CD8-positive, alpha-beta memory T cell (primary cell): ENCODE measurements at places on chromosomes 1 and 21.

GRCh38 chr1:57831624-57832023, 407.8 kb upstream of the DAB1 start:
- no peak overlapping the region for H3K27ac ChIP-seq
- no peak for DNase-seq

DNA sequence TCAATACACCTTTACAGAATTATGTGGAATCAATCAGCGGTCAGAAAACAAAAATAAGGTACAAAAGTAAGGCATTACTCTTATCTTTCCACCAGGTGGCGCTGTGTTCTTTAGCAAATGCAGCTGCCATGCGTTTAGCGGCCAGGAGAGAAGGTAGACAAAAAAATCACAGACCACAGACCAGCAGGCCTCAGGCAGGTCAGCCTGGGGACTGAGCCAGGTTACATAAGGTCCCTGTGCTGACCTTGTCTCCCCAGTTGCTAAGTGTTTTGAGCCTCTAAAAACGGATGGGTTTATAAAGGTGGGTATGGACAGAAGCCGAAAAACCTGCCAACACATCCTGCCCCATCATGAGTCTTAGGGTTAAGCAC, 2.8 kb downstream of the RGS16 start:
- H3K27ac ChIP-seq, result no peak overlapping the region
- H3K4me1 ChIP-seq, result peaks cover 26% of the 10 kb centered on the region
- H3K27me3 ChIP-seq, result no peaks in the 10 kb centered on the region
- DNase-seq, result peak; percentile 59
- no peak overlapping the region for H3K4me3 ChIP-seq

DNA sequence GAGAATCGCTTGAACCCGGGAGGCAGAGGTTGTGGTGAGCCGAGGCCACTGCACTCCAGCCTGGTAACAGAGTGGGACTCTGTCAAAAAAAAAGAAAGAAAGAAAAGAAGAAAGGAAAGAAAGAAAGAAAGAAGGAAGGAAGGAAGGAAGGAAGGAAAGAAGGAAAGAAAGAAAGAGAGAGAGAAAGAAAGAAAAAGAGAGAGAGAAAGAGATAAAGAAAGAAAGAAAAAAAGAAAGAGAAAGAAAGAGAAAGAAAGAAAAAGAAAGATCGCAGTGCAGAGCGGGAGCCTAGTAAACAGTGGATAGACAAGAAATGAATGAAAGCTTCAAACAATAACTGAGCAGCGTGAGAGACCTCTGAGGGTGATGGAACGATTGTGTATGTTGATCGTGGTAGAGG, 20.6 kb upstream of the GRHL3 start:
- H3K4me1 ChIP-seq, result no peaks in the 10 kb centered on the region
- no peak for DNase-seq
- no peaks in the 10 kb centered on the region for H3K36me3 ChIP-seq
- no peak overlapping the region for H3K27ac ChIP-seq

GRCh38 chr1:46642115-46642680, 25.6 kb upstream of the MOB3C start:
- no peak overlapping the region for H3K27ac ChIP-seq
- no peak for DNase-seq
- H3K27me3 ChIP-seq, result no peaks in the 10 kb centered on the region
- no peak overlapping the region for H3K4me3 ChIP-seq
